ENCODE measurements at places on chromosomes 7 and 10.

GRCh38 chr10:6108631-6109443 lies 20.0 kb downstream of the RBM17 start:
- DNase-seq, result no peak

DNA sequence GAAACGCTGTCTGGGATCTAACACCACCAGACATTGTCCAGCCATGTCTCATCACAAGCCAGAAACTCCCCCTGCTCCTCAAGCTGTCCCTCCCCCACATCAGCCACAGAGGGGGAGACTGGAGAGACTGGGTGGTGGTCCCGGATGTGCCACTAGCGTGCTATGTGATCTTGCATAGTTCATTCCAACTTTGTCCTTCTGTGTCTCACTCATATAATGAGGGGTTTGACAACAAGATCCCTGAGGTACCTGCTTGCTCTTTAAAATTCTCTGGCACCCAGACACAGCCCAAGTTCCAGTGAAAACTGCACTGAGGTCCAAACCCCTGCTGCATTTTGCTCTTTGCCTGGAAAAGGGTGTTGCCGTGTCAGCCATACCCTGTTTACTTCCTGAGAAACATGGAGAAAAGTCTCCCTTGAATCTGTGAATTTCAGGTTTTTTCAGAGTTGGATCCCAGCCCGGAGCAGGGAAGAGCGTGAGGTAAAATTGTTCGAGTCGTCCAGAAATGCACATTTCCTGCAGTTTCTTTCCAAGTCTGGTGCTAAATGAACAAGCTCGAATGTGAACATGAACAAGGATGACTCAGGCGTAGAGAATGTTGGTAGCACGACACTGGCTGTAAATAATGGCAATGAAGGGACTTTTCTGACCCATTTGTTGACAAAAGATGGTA lies 156.6 kb downstream of the CCDC3 start:
- DNase-seq, result no peak

GRCh38 chr7:37666026-37666799 lies 17.4 kb upstream of the GPR141 start:
- no peak for DNase-seq

DNA sequence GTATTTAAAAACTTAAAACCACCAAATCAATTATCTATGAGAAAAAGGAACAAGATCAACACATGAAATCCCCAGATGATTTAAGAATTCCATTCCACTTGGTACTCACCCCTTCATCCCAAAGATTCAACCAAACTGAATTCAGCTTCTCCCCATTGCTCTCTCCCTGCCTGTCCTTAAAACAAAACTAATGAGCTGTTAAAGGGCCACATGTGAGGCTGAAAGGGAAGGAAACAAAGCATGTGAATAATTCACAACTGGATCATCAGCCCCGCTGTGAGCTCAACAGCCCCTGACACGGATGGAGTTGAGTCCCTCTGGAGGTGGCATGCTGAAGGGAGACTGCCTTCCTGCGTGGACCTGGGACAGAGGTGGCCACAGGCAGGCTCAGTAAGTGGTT lies 32.9 kb downstream of the VOPP1 start:
- DNase-seq, result no peak

DNA sequence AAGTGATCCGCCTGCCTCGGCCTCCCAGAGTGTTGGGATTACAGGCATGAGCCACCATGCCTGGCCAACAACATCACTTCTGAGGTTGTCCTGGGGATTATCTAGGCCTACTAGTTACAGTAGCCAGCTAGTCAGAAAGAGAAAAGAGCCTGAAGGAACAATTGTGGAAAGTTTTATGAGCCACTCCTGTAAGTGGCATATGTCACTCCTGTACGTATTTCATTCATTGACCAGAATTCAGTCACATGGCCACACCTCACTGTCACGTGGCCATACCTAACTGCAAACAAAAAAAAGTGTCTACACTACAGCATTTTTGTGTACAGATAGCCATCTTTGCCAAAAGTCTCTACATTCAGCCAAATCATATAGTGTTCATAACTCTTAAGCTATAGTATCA lies 85.7 kb downstream of the ANKIB1 start:
- no peak for DNase-seq

DNA sequence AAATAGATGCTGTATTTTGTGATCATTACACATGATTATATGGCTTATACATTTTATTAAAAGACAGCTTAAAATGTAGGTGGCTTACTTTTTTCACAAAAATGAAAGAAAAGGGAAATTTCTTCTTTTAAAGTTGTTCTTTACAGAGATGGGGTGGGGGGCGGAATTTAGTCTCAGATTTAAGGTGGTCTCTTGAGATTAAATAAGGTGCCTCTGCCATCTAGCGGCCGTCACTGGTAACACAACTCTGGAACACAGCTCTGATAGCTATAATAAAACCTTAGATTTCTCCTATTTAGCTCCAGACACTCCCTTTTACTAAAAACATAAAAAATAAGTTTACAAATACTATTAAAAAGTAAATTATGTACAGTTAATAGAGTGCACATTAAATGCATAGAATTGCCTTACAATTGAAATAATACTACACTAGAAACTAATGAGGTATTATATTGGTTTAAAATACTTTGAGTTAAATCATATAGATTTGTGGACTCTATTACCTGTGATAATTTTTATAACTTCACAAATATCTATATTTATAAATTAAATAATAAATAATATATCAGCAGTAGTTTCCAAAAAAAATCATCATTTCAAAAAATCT lies 210.9 kb downstream of the DGKB start:
- no peak for DNase-seq

DNA sequence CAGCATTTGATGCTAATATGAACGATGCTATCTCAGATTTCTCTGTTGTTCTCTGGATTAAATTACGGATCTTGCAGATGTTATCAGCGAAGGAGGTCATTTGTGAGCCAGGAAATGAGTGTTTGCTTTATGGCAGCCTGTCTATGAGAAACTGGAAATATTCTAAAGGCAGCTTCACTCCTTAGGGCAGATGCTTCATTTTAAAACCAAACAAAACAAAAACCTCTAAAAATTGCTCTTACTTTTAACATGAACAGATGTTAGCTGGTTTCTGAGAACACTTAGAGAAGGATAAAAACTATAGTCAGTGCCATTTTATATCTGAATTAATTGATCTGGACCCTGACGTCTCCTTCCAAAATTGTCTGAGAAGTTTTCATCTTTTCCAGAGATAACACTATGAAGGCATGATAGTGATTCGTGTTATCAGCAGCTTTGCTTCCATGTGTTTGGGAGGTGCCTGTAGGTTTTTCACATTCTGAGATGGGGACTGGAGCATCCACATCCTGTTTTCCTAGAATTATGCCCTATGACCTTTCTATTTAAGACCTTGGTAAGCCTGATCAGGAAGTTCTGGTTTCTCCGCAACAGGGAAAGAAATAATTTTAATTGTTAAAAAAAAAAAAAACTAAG lies 53.1 kb downstream of the CPED1 start:
- no peak for DNase-seq

DNA sequence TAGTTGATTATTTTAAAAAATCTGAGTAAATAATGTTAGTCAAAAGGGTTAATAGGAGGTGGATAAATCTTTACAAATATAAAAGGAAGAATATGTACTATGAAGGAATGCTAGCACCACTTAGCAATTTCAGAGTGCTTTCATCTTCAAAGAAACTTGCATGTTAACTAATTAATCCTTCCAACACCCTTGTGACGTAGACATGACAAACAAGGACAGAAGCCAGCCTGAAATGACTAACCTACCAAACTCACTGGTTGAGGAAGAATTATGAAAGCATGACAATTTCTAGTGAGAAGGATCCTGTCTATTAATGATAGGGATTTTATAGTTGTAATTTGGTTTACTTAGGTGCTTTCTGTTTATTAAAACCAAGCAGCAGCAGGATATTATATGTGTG lies 468.0 kb upstream of the FZD8 start:
- no peak for DNase-seq

- DNase-seq, result no peak
Observed at GRCh38 chr7:105210721-105211205, 178.0 kb downstream of the SRPK2 start.

DNA sequence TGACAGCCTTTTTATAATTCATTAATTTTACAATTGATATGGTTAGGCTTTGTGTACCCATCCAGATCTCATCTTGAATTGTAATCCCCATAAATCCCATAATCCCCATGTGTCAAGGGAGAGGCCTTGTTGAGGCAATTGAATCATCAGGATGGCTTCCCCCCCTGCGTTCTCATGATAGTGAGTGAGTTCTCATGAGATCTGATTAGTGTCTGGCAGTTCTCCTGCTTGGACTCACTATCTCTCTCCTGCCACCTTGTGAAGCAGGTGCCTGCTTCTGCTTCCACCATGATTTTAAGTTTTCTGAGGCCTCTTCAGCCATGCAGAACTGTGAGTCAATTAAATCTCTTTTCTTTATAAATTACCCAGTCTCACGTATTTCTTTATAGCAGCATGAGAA lies 165.7 kb upstream of the GNAI1 start:
- no peak for DNase-seq

GRCh38 chr10:6271663-6272062 lies 68.9 kb downstream of the PFKFB3 start:
- DNase-seq, result no peak

DNA sequence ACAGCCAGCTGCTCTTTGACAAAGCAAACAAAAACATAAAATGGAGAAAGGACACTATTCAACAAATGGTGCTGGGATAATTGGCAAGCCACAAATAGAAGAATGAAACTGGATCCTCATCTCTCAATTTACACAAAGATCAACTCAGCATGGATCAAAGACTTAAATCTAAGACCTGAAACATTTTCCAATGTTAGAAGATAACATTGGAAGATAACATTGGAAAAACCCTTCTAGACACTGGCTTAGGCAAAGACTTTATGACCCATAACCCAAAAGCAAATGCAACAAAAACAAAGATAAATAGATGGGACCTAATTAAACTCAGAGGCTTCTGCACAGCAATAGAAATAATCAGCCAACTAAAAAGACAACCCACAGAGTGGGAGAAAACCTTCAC lies 425.7 kb upstream of the SEMA3D start:
- DNase-seq, result no peak

All from stimulated activated CD8-positive, alpha-beta memory T cell treated with anti-CD3 and anti-CD28 coated beads, Interleukin-4, amount 100 ng/mL, for 4 hours (primary cell).